ENCODE measurements at places on chromosomes 4 and X. TPM values are rescaled to one million over a fixed set of nuclear protein-coding genes. Genes with fewer than 3 reads are reported as not detected.

DNA sequence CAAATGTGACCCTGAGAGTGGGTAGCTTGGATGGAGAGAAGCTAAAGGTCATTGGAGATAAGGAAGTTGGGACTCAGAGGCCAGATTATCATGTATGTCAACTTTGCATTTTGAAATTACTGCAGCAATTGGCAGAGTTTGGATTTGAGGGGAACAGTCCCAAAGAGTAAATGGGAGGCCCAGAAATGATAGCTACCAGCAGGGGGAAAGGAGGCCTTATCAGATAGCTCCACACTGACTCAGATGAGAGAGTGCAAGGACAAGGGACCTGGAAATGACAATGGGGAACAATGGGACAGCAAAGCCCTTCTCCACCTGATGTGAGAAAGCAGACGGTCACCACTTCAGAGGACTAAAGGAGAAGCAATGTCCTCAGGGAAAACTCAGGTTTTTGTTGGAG lies 201.5 kb upstream of the JADE1 start:
- DNase-seq: no peak

DNA sequence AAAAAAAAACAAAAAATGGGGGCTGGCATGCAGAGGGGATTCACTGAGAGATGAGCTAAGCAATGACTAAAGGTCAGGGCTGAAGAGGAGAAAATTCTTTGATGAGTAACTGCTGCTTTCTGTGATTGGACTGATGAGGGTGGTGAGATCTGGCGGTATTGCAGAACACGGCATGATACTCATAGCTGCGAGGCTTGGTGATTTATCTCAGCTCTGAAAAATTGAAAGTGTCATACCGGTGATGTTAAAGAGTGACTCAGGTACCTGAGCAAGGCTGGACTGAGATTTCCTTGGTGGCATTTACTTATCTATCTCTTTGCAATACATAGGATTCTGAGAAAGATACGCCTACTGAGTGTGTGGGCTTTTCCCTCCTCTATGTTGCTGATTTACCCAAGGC lies 204.1 kb upstream of the DDX53 start:
- DNase-seq: no peak

DNA sequence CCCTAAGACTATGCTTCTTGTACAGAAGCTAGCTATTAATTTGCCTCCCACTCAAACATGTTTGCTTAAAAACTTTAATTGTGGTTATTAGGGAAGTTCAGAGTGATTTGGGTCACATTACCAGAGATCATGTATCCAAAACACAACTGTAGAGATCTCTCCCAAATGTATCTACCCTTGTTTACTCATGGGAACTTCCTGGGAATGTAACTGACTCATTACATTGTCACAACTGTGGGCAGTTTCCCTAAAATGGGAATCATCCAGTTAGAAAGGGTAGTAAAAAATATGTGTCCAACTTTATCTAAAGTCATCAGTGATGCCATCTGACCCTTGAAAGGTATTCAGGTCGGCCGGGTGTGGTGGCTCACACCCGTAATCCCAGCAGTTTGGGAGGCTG lies 40.3 kb upstream of the GLRA3 start:
- no peak for DNase-seq

DNA sequence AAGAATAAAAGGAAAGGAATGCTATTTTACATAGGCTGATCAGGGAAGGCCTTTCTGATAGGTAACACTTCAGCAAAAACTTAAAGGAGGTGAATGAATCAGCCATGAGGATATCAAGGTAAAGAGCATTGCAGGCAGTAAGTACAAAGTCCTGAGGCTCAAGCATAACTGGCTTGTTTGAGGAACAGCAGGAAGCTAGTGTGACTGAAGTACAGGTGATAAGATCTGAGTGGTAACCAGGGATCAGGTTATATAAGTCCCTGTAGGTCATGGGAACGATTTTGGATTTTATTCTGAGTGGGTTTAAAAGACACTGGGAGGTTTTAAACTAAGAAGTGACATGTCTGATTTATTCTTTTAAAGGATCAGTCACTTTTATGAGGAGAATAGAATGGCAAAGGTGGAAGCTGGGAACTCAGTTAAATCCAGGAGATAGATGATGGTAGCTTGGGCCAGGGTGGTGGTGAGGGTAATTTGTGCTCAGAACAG lies 47.1 kb upstream of the THOC2 start:
- no peak for DNase-seq

DNA sequence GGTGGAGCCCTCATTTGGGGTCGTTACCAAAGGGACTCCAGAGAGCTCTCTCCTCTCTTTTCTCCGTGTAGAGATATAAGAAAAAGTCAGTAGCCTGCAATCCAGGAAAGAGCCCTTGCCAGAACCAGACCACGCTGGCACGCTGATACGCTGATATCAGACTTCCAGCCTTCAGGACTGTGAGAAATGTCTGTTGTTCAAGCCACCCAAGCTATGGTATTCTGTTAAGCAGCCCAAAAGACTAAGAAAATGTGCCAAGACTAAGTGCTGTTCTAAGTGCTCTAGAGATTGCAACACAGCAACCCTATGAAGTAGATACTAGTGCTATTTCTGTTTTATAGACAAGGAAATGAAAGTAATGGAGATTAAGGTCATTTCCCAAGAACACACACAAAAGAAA lies 205.7 kb downstream of the CAMK2D start:
- DNase-seq: peak; percentile 73

DNA sequence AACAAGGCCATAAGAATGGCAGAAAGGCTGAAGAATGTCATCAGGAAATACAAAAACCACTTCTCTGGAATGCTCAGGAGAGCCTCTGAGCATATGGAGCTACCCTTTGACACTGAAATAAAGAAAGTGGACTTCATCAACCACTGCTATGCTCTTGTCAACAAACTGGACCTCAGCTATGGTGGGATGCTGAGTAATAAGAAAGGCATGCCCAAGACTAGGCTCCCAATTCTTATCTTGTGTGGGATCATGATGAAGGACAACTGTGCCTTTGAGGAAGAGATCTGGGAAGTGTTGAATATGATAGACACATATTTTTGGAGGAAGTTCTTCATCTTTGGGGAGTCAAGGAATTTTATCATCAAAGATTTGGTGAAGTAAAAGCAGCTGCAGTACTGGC lies 86.9 kb upstream of the MAGEB16 start:
- DNase-seq: no peak

DNA sequence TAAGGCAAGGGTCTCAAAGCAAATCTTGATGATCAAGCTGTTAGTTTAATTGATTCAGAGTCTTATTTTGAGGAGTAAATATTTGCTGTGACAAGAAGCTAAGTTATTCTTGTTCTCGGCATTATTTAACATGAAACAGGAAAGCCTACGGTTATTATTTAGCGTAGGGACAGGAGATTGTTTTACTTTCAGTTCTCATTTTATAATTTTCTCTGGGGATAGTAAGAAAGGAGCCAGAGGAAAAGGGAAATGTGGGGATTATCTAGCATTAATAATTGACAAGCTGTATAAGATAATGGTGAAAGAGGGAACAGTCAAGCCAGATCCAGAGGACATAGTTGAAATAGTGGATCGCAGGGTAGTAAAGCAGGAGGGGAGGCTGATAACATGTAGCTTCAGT lies 39.7 kb upstream of the PARM1 start:
- no peak for DNase-seq

DNA sequence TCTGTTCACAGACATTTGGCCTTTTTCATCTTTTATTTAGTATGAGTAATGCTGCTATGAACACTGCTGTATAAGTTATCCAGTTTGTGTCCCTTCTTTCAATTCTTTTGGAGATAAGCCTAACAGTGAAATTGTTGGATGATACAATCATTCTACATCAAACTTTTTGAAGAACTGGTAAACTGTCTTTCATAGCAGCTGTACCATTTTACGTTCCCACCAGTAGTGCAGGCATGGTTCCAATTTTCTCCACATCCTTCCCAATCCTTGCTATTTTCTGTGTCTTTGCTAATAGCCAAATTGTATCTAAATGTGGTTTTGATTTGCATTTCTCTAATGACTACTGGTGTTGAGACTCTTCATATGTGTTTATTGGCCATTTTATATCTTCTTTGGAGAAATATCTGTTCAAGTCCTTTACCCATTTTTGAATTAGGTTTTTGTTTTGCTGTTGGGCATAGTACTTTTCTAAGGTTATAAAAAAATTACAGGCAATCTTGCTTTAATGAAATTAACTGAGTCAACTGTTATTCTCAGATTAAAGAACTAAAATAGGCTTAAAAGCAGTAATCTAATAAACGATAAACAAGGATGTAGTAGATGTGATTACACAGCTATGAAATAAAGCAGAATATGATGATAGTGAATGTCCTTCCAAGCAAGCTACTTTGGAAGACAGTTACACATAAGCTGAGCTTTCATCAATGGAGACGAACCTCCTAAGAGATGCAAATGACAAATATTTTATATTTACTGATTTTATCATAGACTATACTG lies 57.2 kb downstream of the FBXW7 start:
- no peak for DNase-seq

DNA sequence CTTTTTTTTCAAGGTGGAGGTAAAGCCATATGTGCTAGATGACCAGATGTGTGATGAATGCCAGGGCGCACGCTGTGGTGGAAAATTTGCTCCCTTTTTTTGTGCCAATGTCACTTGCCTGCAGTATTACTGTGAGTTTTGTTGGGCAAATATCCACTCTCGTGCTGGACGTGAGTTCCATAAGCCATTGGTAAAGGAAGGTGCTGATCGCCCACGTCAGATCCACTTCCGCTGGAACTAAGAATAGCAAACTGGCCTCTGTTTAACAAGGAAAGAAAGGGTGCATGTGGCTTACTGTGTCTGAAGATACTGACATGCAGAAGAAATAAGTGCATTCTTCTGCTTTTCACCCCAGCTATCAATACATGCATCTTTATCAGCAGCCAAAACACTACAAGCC lies 63.9 kb downstream of the CPEB2 start:
- no peak for DNase-seq

- DNase-seq: no peak
These were observed 451.3 kb downstream of the TLL1 start for GRCh38 chr4:166324321-166324720.

GRCh38 chrX:19827088-19827487 lies 60.3 kb downstream of the SH3KBP1 start:
- DNase-seq: no peak

GRCh38 chr4:189117426-189117825 lies 823.2 kb upstream of the FRG1 start:
- DNase-seq: no peak

GRCh38 chrX:153909024-153909979 lies 4.8 kb downstream of the AVPR2 start:
- DNase-seq: no peak

- no peak for DNase-seq
These were observed 560.4 kb downstream of the SPOCK3 start for GRCh38 chr4:166673911-166674310.

ZFX gene
- total RNA-seq: 23.4 TPM

SPARCL1 gene
- 830 TPM for total RNA-seq

TMEM154 gene
- total RNA-seq: 1.4 TPM
